ENCODE measurements at places on chromosomes 12 and 14. TPM values are rescaled to one million over a fixed set of nuclear protein-coding genes. Genes with fewer than 3 reads are reported as not detected.

- H3K36me3 ChIP-seq = no peaks in the 10 kb centered on the region
- H3K27me3 ChIP-seq = no peaks in the 10 kb centered on the region
- H3K27ac ChIP-seq = no peak overlapping the region
- no peaks in the 10 kb centered on the region for H3K4me1 ChIP-seq
- no peak for DNase-seq
These were observed 218.7 kb upstream of the TBX3 start for GRCh38 chr12:114902665-114903064.

DNA sequence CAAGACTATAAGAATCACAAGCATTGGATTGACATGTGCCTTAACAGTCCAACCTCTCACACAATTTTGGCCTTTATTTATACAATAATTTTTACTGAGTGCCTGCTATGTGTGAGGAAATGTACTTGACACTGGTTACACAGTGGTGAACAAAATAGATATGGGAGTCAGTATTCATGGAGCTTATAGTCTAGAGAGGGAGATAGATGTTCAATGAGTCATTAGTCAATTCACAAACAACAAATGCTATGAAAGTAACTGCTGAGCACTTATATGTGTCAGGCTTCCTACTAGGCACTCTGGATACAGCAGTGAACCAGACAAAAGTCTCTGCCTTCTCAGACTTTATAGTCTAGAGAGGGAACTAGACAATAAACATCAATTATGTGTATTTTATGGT lies 3.7 kb downstream of the CFAP54 start:
- no peak overlapping the region for H3K4me3 ChIP-seq
- H3K36me3 ChIP-seq = no peaks in the 10 kb centered on the region
- no peaks in the 10 kb centered on the region for H3K4me1 ChIP-seq
- no peak for DNase-seq
- H3K27me3 ChIP-seq = no peaks in the 10 kb centered on the region
- H3K27ac ChIP-seq = no peak overlapping the region

- H3K36me3 ChIP-seq = peaks cover 9% of the 10 kb centered on the region
- peak overlapping the region; percentile 76 for H3K27ac ChIP-seq
- H3K27me3 ChIP-seq = no peaks in the 10 kb centered on the region
- no peak overlapping the region for H3K4me3 ChIP-seq
- DNase-seq = peak; percentile 85
These were observed 32.3 kb downstream of the TSPAN8 start for GRCh38 chr12:71125515-71125914.

GRCh38 chr12:2287151-2287550 lies 234.4 kb downstream of the CACNA1C start:
- H3K4me1 ChIP-seq = peaks cover 80% of the 10 kb centered on the region
- H3K36me3 ChIP-seq = no peaks in the 10 kb centered on the region
- no peaks in the 10 kb centered on the region for H3K27me3 ChIP-seq
- DNase-seq = no peak
- H3K27ac ChIP-seq = no peak overlapping the region

DNA sequence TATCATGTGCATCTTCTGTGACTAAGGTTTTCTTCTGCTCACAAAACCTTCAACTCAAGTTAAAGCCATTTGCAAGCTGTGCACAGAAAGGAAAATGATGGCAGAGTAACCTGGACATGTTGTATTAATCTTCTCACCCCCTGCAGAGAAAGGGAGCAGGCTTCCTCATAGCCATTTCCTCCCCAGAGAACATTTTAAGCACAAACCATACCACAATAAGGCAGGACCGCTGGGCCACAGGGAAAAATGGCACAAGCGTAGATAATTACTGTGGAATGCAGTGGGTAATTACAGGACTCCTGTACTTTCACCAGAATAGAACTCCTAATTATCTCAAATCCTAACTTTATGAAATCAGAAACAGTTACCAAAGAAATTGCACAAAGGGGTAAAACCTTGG lies 215.7 kb downstream of the KIF21A start:
- H3K27me3 ChIP-seq = no peaks in the 10 kb centered on the region
- H3K4me1 ChIP-seq = peaks cover 31% of the 10 kb centered on the region
- no peak overlapping the region for H3K4me3 ChIP-seq
- no peaks in the 10 kb centered on the region for H3K36me3 ChIP-seq
- DNase-seq = peak; percentile 97

The SETD1B gene
- 23.8 TPM for total RNA-seq

The LRRC43 gene
- not detected for total RNA-seq

The AQP2 gene
- not detected for total RNA-seq

The CBLN3 gene
- 0.80 TPM for total RNA-seq

The GPRC5D gene
- not detected for total RNA-seq

Measured in A673 (cell line).